ENCODE measurements at places on chromosomes 12 and 14. TPM values are rescaled to one million over a fixed set of nuclear protein-coding genes. Genes with fewer than 3 reads are reported as not detected.

The GARIN6 gene
- total RNA-seq: not detected

The ATF7IP gene
- total RNA-seq: 45.8 TPM

The FGF23 gene
- not detected for total RNA-seq

The BRMS1L gene
- total RNA-seq: 5.0 TPM

The SERPINA12 gene
- total RNA-seq: not detected

The MORN3 gene
- 0.97 TPM for total RNA-seq

The RXYLT1 gene
- total RNA-seq: 16.6 TPM

The METTL3 gene
- 59.4 TPM for total RNA-seq

The MIP gene
- 0.32 TPM for total RNA-seq

The GTF2A1 gene
- 42.5 TPM for total RNA-seq

The ERP29 gene
- total RNA-seq: 42.9 TPM

The KIAA0586 gene
- 17.0 TPM for total RNA-seq

The STYK1 gene
- total RNA-seq: 4.9 TPM

The PPP1R1A gene
- total RNA-seq: not detected

All from hair follicle dermal papilla cell (primary cell).